Kidney epithelial cell (primary cell): ENCODE measurements at places on chromosomes 6 and 20. TPM values are rescaled to one million over a fixed set of nuclear protein-coding genes. Genes with fewer than 3 reads are reported as not detected.

The ZC2HC1B gene
- not detected in 2 replicates for total RNA-seq

The ADGRF1 gene
- 5.3 and 8.8 TPM in 2 replicates for total RNA-seq

The BMP7 gene
- 21.8 and 30.5 TPM in 2 replicates for total RNA-seq

The CASS4 gene
- total RNA-seq, result 0.07 TPM in 1 of 2 replicates, not detected in the other

The EEF1A2 gene
- 14.9 and 18.0 TPM in 2 replicates for total RNA-seq

The ADAM33 gene
- 0.13 and 0.41 TPM in 2 replicates for total RNA-seq

The RBPJL gene
- total RNA-seq, result not detected in 2 replicates

The LPA gene
- total RNA-seq, result not detected in 2 replicates

The CUTA gene
- total RNA-seq, result 226 and 227 TPM in 2 replicates

The RSPH9 gene
- total RNA-seq, result 0.08 and 0.41 TPM in 2 replicates

The KIAA0408 gene
- 3.6 and 13.5 TPM in 2 replicates for total RNA-seq

The OSTM1 gene
- total RNA-seq, result 30.0 and 77.3 TPM in 2 replicates

The NRN1 gene
- total RNA-seq, result 0.34 and 3.1 TPM in 2 replicates

The MICA gene
- total RNA-seq, result 33.2 and 48.8 TPM in 2 replicates

The PRRT1 gene
- 0.27 TPM in 1 of 2 replicates, not detected in the other for total RNA-seq

The TXLNB gene
- not detected in 2 replicates for total RNA-seq

The CLPSL2 gene
- not detected in 2 replicates for total RNA-seq

The HLA-DRB5 gene
- total RNA-seq, result 0.21 TPM in 1 of 2 replicates, not detected in the other

The TCF15 gene
- total RNA-seq, result 0.07 and 1.5 TPM in 2 replicates

The POPDC3 gene
- 0.58 and 0.82 TPM in 2 replicates for total RNA-seq
